ENCODE measurements at places on chromosomes 5 and 9.
A peak's percentile ranks its signal among the peaks of the same experiment; 100 is the strongest.

DNA sequence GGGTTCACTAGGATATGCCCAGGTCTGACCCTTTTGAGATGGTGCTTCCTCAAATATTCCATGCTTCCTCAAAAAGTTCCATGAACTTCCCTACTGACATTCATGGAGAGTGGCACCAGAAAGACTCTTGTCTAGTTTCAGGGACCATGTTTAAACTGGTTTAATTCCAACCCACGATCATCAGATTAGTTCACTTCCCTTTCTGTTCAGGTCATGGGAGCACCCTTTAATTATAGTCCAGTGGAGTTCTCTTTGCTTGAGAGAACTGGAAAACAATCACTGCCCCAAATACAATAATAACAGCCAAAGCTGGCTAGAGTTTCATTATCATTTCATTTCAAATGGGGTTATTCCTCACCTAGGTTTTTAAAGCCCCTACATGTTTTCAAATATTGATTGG lies 9.7 kb upstream of the ERBIN start:
- DNase-seq: no peak

DNA sequence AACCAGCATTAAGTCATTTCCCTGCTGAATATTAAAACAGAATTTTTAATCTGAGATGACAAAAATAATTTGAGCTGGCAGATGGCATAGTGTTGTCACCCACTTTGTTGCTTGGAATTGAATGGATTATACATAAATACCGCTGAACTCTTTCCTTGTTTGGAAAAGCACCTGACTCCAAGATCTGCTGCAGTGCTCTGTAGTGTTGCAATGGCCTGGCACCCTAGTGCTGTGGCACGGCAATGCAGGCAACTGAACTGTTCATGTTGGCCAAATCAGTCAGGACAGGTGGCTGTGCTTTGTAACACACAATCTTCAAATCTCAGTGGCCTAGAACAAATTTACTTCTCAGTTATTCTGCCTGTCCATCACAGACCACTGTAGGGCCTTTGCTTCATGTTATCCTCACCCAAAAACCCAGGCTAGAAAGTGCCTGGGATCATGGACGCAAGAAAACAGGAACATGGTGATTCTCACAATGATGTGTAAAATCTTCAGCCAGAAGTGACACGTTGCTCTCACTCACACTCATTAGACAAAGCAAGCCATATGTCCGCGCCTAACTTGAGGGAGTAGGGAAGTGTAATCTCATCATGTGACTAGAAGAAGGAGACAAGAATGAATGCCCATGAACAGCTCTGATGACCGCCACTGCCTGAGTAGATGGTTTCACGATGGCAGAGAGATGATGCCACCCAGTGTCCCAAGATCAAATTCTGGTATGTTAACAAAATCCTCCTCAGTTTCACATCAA lies 191.9 kb upstream of the PUM3 start:
- peak; percentile 5 for DNase-seq

DNA sequence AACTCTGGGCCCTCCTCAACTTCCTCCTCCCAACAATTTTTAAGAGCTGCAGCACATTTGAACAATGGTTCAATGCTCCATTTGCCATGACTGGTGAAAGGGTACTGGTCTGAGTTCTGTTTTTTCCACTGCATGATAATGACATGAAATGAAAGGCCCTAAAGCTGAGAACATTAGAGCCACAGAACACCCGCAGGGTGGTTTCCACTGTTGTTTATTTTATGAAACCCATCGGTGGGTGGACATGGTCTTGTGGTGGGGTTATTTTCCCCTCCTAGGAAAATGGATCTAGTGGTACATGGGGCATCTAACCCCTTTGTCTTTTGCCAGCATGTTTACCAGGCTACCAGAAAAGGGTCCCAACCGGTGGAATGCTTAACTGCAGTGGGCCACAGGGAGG lies 71.8 kb downstream of the SMARCA2 start:
- no peak for DNase-seq

GRCh38 chr5:113022661-113023060 lies 46.1 kb downstream of the DCP2 start:
- DNase-seq: no peak

GRCh38 chr5:179153921-179154345 lies 93.8 kb downstream of the ZNF354C start:
- DNase-seq: no peak

- no peak for DNase-seq
Observed at GRCh38 chr5:31720811-31721345, 81.9 kb downstream of the PDZD2 start.

All from A549 (cell line).